ENCODE measurements at places on chromosomes 5 and 9.

DNA sequence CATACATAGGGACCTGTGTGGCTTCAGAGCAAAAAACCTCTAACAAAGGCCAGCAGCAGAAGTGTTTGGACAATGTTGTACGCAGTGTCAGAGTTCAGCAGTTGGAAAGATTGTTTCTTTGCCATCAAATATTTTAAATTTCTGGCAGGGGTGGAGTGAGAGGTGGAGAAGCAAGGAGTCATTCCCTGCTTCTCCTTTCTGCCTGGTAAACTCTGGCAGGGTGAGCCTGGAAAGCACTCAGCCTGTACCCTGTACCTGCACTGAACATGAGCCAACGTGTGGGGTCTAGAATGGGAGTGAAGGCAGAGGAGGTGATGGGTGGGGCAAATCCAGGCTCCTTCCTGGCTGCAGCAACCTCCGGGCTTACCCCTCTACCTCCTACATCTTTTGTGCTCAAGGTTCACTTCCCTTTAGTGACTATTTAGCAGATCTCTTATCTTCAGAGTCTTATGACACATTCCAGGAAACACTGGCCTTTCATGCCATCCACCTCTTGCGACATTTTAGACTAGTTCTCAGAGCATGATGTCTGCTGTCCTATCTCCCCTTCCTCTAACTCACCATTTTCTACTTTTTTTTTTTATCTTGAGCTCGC is 445.0 kb upstream of the PIK3R1 start:
- no peak for DNase-seq

GRCh38 chr5:65185468-65185867 is 296.3 kb downstream of the ADAMTS6 start:
- DNase-seq = no peak

DNA sequence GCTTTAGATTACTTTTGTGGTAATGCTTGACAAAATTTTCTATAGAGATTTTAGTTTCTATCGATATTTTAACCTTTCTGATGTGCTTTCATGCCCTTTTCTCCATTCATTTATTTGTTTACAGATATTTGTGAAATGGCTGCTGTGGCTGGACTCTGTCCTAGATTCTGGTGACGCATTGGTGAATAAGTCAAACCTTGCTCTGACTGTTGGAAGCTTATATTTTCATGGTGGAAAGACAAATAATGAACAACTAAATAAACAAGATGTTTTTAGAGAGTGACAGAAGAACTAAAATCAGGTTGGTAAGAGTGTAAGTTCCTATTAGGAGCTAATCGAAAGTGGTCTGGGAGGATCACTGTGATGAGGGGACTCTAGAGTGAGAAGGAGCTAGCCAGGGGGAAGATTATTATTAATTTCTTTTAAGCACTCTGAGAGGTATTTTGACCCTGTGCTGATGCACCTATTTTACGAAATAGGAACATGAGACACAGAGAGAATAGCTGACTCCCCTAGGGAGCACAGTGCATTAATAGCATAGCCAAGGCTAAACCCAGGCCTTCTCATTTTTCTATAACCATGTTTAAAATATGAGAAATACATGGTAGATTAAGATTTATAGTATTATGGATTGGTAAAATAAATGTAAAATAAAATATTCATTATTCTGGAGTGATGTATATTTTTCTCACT is 411.9 kb upstream of the ARRDC3 start:
- DNase-seq = no peak

- no peak for DNase-seq
Observed at GRCh38 chr5:35134278-35135030, 86.7 kb upstream of the AGXT2 start.

GRCh38 chr9:3855929-3856328 is 330.1 kb upstream of the RFX3 start:
- no peak for DNase-seq

GRCh38 chr9:4983601-4984165 is 1.4 kb upstream of the JAK2 start:
- DNase-seq = no peak

- DNase-seq = no peak
Observed at GRCh38 chr9:81621785-81622259, 67.5 kb downstream of the TLE1 start.

DNA sequence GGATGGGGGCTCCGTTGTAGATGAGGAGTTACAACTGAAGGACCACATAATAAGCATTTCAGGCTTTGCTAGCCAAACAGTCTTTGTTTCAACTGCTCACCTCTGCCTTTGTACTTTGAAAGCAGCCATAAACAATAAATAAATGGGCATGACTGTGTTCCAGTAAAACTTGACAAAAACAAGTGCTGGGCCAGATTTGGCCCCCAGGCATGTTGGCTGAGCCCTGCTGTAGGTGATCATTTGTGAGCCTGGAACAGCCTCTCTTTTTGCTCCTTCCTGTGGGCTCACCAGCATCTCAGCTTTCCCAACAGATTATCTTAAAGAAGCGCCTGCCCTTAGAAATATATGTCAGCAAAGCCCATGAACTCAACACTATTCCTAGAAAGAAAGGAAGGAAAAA is 149.4 kb downstream of the GOLPH3 start:
- no peak for DNase-seq

All from nucleus accumbens (tissue), 56 donors.